ENCODE measurements at places on chromosomes 1 and 21.

DNA sequence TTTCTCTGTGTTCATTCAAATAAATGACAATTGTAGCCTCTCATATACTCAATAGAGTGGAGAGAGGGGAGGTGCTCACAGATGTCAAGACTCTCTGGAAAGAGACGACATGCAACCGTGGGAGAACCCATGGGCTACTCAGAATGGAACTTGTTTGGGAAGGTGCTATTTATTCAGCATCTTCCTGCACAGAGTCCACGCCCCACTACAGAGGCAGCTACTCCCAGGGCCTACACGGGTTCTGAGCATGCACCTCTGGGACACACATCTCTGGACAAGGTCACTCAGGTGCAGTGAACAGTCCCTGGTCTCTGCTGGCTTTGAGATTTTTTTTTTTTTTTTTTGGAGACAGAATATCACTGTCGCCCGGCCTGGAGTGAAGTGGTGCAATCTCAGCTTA, 64.1 kb downstream of the NID1 start:
- no peak for DNase-seq

GRCh38 chr1:183327434-183328290, 90.5 kb downstream of the NMNAT2 start:
- no peak for DNase-seq

- DNase-seq = no peak
Observed at GRCh38 chr1:181490740-181491712, 7.7 kb downstream of the CACNA1E start.

- DNase-seq = no peak
Observed at GRCh38 chr21:46040707-46041106, 57.2 kb upstream of the COL6A2 start.

GRCh38 chr1:41963636-41964035, 44.9 kb upstream of the HIVEP3 start:
- no peak for DNase-seq

DNA sequence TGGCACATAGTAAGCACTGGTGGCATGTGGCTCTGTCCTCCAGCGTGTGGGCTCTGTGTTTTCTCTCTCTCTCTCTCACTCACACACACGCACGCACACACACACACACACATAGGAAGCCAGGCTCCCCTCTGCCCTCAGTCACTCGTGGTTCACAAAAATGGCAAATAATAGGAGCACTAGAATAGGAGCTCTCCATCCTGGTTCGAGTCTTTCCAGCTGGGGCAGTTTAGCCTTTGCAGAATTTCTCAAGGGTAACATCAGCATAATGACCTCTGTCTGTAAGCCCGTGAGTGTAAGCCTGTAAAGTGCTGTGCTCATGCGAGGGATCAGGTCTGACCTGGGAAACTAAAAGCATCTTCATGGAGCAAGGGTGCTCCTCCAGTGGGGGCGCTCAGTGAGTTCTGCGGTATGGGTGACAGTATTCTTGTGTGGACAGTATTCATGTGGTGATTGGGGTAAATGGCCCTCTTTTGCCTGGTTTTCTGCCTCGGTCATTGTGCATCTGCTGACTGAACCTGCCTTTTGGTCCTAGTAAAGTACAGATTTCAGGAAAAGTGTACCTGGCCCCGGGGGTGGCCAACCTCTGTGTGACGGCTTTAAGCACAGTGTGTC, 842 bp upstream of the ZC3H12A start:
- no peak for DNase-seq

DNA sequence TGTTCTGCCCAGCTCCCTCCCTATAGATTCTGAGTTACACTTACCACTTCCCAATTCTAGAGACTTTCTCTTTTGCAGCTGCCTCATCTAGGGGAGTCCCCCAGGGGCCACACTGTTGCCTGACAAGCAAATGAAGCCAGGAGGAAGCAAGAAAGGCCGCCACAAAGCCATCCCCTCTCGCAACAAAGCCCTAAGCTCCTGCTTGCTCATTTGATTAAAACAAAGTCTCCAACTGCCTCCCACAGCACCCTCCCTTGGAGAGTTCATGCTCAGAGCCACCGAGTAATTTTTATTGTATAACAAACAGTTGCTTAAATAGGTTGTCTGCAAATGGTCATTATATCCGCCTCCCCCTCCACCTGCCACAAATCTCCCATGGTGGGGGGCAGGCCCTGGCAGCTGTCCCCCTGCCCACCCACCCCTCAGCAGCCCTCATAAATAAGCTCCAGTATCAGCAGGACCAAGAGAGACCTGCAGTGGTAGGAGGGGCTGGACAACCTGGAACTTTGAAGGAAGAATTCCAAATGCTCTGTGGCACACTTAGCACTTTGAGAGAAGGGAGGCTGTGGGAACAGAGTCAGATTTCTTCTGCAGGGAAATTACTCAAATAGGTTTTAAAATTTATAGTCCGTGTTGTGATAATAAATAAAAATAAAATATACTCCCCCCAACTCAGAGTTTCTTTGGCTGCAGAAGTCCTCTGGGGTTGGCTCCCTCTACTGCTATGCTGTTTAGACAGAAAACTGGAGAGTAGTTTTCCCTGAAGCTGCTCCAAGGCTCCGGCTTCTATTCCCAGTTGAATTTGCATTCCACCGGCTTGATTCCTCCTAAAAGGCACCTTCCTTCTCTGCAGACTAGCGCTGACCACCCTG, 237.5 kb downstream of the TTLL7 start:
- DNase-seq = no peak

GRCh38 chr1:25664357-25665199, 48.0 kb downstream of the MAN1C1 start:
- DNase-seq = no peak

DNA sequence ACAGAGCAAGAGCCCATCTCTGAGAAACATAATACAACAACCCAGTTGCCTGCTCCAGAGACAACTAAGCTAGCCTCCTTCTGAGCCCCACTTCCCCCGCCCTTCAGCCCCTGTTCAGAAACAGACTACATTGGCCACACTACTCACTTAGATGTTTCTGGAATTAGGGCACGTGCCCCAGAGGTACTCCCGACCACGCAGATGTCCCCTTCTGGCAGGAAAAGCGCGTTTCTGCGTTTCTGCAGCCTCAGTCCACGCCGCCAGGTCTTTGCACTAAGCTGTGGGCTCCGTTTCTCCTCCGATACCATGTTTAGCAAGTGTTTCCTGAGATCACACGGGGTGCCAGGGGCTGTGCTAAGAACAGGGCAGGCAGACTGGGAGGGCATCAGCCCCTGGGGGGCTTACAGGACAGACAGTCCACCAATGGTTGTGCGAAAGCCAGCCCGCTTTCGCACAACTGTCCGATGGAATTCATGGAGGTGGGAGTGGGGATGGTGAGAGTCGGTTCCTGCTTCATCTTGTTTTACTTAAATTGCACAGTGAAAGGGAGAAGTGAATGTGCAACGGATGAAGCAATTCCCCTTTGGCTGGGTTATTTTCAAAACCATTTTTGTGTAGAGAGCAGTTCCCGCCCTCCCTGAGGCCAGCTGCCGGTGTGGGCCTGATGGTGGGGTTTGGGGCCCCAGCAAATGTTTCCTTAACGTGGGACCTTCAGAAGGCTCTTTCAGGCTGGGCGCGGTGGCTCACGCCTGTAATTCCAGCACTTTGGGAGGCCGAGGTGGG, 2.7 kb downstream of the PIK3CD start:
- DNase-seq = peak; percentile 28

DNA sequence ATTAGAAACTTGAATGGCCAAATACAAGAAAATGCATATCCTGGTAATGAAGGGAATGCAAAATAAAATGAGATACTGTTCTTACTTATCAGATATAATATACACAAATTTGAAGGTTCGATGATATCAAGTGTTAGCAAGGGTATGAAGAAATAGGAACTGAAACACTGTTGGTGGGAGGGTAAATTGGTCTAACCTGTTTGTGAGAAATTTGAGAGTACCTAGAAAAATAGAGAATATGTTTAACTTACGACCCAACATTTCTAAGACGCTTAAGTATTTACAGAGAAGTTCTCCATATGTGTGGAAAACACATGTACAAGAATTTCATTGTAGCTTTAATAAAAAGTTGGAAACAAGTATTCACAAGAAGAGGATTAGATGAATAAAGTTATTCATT, 25.9 kb downstream of the ATG4C start:
- DNase-seq = no peak
